ENCODE measurements at places on chromosomes 6 and 20.
A peak's percentile ranks its signal among the peaks of the same experiment; 100 is the strongest.

DNA sequence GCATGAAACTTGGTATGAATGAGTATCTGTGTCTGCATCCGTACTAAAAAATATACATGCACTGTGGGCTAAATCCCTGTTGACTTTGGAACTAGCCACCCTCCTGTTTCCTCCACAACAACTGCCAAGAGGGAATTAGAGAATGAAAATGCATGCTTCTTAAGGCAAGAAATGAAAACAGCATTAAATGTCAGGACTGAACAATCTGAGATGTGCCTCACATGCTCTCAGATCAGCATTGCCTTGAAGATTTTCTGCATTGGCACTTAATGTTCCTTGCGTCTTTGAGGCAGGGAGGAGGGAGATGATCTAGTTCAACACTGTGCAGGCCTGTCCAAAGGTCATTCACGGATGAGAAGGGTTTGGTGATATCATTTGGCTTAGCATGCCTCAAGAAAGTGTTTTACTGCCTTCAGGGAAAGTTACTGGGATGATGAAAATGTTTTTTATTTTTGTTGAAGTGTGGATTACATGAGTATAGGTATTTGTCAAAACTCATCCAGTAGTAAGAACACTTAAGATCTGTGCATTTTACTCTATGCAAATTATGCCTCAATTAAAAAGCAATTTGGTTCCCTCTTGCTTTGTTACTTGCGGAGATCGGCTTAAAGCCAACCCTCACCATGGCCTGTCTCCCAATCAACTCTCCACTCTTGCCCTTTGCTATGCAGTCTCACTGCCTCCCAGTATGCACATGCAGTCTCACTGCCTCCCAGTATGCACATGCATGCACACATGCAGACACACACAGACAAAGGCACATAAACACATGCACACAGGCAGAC is 47.5 kb upstream of the RIN2 start:
- DNase-seq, result no peak

DNA sequence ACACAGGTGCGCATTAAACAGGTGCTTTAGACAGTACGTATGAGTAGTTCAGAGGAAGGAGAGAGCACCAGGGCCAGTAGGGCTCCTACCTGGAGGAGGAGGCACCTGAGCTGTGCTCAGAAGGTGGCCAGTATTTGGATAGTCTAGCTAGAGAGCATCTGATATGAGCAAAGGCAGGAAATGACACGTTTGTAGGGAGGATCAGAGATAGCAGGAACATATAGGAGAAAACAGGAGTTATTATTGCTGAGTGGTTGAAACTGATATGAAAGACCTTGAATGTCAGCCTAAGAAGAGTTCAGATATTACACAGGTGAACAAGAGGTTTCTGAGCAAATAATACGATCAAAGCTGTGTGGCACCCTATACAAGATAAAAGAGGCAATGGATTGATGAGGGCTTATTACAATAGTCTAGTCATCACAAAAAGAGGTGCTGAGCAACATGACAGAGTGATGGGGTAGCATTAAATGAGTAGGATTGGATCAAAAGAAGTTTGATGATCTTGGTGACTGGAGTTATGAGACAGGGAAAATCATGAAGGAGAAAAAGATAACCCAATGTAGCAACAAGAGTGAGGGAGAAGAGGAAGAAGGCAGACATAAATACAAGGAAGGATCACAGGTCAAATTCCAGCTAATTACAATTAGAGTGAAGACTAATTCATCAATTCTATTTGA is 69.8 kb upstream of the HIVEP1 start:
- DNase-seq, result no peak

DNA sequence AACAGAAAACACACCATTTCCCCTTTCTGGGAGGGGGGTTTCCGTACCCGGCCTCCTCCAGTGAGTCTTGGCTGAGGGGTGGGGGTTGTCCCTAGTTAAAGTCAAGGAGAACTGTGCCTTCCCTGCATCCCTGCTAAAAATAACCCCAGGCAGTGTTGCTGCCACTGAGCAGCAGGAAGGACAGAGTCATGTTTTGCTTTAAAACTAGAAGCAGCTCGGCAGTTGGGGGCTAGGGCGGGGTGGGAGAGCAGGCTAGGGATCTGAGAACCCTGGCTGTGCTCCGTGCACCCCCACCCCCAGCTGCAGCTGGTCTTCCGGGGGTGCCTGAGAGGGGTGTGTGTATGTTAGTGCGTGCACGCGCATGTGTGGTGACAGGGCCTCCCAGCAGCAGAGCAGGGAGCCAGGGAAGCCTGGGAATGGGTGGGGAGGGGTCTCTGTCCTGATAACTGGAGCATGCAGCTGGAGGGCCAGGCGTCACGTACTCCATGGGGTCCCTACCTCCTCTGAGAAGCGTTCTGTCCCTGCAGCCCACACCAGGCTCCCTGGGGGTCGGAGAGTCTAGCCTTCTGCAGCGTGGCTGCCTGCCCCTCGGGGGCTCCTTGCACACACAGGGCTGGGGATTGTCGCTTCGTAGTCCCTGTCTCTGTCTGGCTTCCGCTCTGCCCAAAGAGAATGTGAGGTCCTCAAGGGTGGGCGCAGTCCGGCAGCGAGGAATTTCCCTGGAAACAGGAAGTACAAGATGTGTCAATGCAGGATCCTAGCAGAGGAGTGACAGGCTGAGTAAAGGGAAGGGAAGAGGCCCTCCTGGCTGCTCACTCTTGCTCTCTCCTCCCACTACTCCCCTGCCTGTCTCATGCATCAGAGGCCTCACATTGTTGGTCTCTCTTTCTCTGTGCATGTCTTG is 16.8 kb upstream of the ARMC12 start:
- DNase-seq, result no peak

DNA sequence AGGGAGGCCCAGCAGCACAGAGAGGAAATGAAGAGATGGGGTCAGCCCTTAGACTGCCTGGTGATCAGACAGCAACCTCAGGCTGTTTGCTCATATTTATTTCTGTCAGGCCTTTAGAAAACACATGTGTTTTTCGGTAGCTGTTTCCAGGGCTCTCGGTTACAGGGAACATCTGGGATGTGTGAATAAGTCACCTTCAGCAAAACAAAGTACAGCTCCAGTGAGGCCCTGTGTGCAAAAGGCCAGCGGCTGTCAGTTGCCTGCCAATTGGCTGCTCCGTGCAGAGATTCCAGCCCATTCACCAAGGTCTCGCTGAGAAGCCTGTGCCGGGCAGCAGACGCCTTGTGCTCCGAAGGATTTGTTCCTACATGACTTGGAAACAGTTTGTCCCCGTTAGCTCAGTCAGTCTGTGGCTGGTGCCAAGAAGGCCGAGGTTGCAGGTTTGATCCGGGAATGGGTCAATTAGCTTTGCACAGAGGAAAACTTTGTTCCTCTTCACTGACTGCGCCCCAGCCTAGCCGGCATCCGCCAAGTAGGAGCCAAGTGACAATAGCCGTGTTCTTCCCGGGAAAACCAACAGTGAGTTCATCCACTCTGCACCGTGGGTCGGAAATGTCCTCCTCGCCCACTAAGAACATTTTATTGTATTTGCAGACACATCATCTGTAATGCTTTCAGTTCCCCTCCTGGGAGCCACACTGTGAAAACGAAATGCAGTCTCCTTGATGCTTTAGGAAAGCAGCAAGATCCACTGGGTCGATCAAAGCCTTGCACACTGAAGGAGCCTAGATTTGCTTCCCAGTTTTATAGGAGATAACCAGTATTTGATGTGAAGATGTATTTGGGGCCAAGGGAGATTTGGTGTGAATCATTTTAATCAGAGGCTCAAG is 315.4 kb upstream of the CDYL start:
- peak; percentile 74 for DNase-seq

DNA sequence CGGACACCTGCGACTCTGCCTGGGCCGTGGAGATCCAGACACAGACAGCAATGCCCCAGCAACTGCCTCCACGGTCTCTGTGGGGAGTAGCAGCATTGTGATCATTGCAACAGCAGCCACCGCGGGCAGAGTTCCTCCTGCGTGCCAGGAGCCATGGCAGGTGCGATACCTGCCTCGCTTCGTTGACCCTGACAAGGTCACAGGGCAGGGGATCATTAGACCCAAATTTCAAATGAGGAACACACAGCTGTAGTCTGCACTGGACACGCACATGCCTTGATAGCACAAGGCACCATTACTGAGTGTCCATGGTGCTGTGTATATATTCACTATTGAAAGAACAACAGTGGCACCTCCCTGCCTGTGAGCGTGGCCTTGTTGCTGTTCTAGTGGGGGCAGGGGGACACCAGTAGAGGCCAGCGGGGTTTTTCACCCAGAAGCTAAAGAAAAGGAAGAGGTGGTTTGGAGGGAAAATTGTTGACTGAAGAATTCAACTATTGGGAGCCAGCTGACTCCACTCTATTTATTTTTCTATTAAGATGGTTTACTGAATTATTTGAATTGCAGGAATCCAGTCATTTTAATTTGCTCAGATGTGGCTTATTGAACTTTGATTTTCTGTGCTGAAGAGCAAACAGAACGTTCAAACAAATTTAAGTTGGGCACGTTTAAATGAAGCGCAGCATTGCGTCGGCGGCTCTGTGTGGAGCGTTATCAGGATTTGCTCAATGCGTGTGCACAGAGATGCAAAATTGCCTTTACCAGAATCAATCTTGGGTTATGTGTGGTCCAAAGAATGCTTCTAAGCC is 60.2 kb upstream of the RPS6KA2 start:
- DNase-seq, result no peak

- DNase-seq, result no peak
These were observed 3.1 kb downstream of the ADRM1 start for GRCh38 chr20:62305765-62306413.

- no peak for DNase-seq
These were observed 211.6 kb upstream of the SNX9 start for GRCh38 chr6:157611406-157611805.

GRCh38 chr6:35185302-35185681 is 28.5 kb upstream of the SCUBE3 start:
- DNase-seq, result no peak

- DNase-seq, result no peak
These were observed 494.6 kb upstream of the ID4 start for GRCh38 chr6:19342616-19343015.

DNA sequence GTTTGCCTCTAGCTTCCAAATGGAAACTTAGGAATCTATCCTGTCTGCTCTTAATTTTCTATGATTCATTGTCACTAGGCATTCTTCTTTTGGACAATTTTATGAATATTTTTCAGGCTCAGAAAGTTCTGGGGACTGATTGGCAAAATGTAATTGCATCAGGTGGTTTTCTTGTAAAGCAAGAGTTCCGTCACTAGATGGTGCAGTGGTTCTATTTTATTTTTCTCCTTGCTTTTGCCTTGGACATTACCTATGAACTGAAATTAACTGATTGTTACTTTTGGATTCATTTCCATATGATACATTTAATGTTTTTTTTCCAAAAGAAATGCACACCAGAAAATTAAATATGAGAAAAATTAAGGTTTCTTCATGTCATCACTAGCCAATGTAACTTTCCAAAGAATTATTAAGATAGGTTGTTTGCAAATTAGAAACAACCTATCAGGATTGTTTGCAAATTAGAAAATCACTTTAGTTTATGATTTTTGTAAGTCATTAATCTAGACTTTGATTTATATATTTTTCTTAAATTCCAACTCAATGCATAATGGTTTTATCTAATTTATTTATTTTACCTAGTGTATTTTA is 48.0 kb downstream of the TMEM170B start:
- no peak for DNase-seq

DNA sequence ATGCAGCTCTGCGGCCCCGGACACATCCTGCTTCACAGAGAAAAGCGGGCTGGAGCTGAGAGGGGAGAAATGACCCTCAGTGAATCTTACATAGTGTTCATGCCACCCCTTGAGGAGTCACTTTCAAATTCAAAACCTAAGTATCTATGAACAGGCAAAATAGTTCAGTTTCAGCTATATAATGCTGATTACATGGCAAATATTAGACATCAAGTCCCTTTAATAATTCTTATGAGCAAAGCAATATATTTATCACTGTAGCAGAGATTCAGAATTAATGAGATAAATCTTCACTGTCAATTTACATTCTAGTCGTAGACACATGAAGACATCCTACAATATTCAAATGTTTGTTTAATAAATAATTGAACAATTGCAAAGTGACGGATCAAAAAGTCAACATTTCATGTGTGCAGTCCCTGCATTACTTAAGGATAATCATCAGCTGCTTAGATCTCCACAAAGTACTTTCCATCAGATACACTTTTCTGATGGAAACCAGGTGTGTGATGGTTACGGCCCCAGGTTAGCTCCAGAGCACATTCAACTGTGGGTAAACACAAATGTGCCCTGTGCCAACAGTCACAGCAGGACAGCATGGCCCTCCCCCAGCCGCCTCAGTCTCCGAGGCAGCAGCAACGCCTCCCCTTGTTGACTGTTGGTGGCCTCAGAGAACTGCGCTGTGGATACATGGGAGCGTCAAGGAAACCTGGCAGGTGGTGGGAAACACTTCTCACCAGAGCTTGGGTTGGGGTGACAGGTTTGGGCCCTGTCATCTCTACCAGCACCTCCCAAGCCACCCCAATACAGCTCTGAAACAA is 787 bp upstream of the PRR18 start:
- DNase-seq, result no peak

DNA sequence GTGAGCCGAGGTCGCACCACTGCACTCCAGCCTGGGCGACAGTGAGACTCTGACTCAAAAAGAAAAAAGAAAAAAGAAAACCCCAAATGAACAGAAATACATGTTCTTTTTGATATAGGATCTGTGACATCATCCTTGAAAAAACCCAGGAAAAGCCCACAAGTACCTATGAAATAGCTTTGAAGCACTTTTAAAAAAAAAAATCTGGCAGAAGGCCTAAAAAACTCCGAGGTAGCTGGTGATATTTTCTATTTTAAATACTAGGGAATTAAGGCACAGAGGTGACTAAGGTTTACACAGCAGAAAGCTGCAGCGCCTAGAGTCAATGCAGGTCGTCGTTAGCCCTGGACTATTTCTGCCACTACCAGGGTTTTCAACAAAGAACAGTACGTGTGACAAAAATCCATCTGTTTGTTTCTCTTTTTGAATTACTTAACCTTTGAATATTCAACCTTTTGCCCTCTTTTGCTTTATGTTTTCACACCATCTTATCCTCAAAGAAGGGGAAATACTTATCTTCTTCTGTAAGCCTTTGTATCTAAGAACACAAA is 39.4 kb upstream of the EEF1A1 start:
- DNase-seq, result no peak

DNA sequence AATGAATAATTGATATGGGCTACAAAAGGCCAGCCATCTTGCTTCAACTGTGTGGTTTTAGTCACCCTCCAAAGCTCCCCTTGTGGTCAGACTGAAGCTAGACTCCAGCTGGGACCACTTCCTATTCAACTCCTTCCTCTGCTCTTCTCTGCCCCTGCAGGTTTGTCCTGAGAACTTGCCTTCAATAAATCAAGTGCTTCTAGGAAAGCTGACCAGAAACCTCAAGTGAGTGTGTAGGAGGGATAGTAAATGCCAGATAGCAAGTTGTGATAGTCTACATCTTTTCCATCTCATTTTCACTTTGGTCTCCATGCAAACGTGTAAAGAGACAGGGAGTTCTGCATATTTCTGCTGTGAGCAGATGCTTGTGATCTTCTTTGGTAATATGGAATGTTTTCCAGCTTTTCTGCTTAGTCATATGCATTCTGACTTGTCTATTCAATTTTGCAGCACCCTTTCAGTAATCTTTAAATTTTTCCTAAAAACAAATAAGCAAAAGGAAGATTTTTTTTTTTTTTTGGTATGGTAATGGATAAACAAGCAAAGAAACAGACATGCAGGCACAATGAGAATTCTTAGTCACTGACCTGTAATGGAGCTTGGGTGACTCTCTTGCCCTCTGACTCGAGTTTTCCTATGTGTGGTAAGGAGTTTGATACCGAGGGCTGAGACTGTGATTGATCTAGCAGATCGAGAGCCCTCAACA is 201.3 kb upstream of the BTBD3 start:
- no peak for DNase-seq

Measured in substantia nigra (tissue), 51 donors.